HCT116 (cell line): ENCODE measurements at places on chromosomes 6 and 20. TPM values are rescaled to one million over a fixed set of nuclear protein-coding genes. Genes with fewer than 3 reads are reported as not detected.

The MAFB gene
- 0.22 TPM for total RNA-seq

- DNase-seq: no peak
These were observed 47.5 kb upstream of the KCNK16 start for GRCh38 chr6:39369987-39370386.

- DNase-seq: no peak
These were observed 43.9 kb downstream of the PHACTR2 start for GRCh38 chr6:143721642-143722041.

- no peak for DNase-seq
These were observed 466.6 kb upstream of the EYS start for GRCh38 chr6:66173587-66173986.

GRCh38 chr6:20463396-20463795, 61.7 kb downstream of the E2F3 start:
- no peak for DNase-seq

The PBOV1 gene
- total RNA-seq: not detected
